GM03348 (cell line): ENCODE measurements at places on chromosomes 1 and 21.

DNA sequence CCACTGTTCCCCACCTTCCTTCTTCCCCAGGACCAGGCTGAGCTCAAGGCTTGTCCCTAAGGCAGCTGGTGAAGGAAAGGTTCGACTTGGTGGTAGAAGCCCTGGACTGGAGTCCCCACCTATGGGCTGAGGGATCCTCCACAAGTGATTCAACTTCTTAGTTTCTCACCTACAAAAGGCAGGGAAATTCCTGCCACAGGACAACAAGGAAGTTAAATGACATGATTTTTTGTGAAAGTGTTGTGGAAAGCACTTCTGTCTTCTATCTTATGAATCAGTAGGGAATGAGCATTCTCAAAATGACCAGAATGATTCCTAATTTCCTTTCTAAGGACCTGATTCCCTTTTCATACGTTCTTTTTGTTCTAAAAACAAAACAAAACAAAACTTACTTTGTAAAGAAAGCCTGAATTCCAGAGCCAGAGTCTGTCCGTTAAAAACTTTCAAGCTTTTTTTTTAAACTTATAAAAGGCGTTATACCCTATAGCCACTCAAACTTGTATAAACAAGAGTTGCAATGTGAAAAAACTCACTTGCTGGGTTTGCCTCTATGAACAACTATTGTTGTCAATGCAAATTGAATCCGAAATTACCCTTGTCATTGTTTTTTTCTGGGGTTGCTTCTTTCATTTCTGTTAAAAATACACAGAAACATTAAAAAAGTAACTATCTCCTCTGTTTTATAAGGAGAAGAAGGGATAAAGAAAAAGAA, 12.2 kb downstream of the KCNJ15 start:
- DNase-seq: no peak

DNA sequence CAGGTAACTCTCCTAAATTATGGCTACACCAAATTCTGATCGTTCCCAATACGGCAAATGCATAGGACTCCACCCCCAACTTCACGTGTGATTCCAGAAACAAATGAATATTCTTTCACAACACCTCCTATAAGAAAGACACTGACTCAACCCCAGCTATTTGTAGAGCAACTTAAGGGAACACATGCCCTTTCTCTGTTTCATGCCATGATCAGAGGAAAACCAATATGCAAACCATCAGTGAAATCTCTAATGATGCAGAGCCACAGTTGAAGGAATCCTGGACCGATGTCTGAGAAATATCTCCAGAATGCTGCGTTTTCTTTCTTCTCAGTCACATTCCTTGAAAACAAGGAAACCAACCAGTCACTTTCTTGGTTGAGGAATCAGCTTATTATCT, 164.2 kb upstream of the PTBP2 start:
- DNase-seq: no peak

GRCh38 chr1:174659823-174660222, 212.1 kb downstream of the GPR52 start:
- DNase-seq: peak; percentile 6

- DNase-seq: no peak
Measured at GRCh38 chr1:63274979-63275378, 47.4 kb upstream of the FOXD3 start.

DNA sequence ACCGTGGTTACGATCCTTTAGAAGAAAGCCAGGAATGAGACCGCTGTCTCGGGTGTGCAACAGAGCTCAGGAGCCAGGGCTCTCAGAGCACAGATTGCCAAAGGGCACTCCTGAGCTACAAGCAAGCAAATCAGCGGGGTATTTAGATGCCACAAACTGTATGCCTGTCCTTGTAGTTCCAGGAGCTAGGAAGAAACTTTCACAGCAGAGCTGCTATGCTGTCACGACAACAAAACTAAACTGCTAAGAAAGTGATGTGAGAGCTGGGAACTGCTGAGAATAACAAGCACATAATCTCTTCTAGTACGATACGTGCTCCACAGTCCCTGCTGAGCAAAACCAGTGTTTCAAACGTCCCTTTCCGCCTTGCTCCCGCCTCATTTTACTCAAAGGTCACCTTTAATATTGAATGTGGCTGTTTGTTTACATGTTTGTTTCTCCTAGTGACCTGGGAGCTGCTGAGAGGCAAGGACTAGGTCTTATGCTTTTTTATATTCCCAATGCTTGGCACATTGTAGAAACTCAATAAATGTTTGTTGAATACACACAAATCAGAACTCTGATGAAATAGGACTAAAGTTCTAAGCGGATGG, 14.7 kb downstream of the GREM2 start:
- no peak for DNase-seq

GRCh38 chr1:212746546-212746945, 45.0 kb downstream of the NSL1 start:
- no peak for DNase-seq

GRCh38 chr1:233020426-233020825, 70.0 kb downstream of the NTPCR start:
- no peak for DNase-seq

GRCh38 chr1:15702722-15703550, 18.8 kb downstream of the PLEKHM2 start:
- DNase-seq: peak; percentile 47

DNA sequence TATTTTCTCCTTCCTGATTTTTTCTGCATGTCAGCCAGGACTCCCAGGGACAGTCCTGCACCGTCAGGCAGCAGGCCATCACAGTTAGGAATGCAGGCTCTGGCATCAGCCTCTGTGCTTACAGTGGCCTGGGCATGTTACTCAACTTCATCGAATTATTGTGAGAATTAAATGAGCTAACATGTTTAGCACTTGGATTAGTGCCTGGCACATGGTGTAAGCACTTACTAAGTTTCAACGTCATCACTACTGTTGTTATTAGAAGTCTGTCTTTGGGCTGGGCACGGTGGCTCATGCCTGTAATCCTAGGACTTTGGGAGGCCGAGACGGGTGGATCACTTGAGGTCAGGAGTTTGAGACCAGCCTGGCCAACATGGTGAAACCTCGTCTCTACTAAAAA, 45.1 kb downstream of the SCCPDH start:
- DNase-seq: peak; percentile 83

- DNase-seq: no peak
Measured at GRCh38 chr1:154847891-154848290, 22.2 kb downstream of the KCNN3 start.

- DNase-seq: peak; percentile 71
Measured at GRCh38 chr1:26538480-26539412, 9.2 kb downstream of the RPS6KA1 start.

- no peak for DNase-seq
Measured at GRCh38 chr21:29581393-29581792, 282.7 kb downstream of the BACH1 start.

- no peak for DNase-seq
Measured at GRCh38 chr1:53807916-53808315, 30.2 kb downstream of the NDC1 start.

DNA sequence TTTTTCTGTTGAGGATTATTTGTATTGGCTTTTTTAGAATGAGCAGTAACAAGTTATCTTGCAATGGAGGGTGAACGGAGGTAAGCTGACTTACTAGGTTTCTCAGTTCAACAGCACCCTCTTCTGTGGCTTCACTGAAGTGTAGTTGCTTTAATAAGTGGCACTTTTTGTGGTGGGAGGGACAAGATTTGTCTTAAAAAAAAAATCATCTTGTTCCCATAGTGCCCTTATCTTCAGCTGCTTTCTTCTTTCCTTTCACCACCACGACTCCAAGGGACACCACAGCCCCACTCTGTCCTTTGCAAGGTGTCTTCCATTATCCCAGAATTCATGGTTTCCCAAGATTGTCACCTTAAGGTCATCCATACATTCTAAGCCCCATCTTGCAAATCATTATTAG, 92.9 kb downstream of the PIGK start:
- peak; percentile 64 for DNase-seq

- peak; percentile 73 for DNase-seq
Measured at GRCh38 chr1:201171063-201172036, 17.1 kb upstream of the TMEM9 start.

DNA sequence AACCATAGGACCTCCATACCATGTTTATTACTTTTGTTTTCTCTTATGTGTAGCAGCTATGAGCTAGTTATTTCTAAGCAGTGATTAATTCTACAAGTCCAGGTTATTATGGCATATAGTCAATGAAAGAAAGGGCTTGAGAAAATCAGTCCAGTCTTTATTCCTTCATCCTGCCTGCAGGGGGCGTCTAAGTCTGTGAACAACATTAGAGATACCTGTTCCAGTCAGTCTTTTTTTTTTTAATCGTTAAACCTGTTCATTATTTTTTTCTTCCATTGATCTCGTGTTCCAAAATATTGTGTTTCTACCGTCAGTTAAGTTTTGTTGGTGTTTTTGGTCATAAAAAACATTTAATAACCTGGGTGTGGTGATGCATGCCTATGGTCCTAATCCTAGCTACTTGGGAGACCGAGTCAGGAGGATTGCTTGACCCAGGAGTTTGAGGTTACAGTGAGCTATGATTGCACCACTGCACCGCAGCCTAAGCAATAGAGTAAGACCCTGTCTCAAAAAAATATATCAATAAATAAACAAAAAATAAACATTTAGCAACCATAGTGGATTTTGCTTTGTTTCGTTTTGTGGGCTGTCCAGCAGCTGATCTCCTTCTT, 29.4 kb upstream of the CD2 start:
- DNase-seq: peak; percentile 67

DNA sequence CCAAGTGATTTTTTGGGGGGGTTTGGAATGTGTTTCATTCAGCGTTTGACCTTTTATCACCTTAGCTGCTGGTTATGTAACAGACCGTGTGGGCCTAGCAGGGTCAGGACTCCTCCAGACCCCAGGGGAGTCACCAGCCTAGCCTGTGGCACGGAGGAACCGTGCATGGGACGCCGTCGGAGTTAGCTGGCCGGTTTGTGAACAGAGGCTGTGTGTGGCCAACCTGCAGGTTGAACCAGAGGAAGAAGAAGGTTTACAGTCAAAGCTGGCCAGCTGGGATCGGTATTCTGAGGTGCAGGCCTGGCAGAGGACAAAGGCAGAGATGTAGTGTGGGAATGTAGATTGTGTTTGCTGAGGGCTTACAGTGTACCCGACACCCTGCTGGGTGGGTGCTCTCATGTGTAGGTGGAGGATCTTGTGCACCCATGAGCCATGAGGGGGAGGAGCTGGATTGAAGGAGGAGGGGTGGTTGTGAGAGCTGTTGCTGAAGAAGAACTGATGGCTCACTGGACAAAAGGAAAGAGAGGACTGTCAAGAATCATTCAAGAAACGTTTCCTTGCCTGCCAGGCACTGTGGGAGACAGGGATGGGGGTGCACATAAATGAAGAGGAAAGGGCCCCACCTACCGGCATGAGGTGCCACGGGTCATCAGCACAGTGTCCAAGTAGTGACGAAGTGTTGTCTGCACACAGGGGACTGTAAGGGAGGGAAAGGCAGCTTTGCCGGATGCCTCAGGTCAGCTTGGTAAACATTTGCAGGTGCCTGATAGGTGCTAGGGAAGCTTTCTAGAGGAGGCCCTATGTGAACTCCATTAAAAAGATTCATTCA, 40.0 kb upstream of the PWP2 start:
- DNase-seq: no peak

DNA sequence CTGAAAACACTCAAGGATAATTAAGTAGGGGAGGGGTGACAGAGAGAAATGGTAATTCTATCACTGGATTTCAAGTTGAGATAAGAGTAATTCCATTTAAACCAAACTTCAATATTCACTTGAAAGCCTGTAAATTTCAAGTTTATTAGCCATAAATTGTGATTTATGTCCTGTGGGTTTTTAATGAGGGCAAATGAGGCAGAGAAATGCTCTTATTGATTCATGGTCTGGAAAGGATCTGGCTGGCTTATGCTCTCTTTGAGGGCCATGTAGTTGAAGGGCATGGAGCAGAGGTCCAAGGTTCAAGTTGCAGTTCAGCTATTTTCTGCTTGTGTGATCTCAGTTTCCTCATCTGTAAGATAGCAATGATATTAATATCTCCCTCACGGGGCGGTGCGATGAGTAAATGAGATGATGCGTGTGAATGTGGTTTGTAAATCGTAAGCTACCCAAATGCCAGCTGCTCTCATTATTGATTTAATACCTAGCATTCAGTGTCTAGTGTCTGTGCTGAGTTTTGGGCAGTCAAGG, 12.3 kb downstream of the OLFML3 start:
- DNase-seq: no peak

DNA sequence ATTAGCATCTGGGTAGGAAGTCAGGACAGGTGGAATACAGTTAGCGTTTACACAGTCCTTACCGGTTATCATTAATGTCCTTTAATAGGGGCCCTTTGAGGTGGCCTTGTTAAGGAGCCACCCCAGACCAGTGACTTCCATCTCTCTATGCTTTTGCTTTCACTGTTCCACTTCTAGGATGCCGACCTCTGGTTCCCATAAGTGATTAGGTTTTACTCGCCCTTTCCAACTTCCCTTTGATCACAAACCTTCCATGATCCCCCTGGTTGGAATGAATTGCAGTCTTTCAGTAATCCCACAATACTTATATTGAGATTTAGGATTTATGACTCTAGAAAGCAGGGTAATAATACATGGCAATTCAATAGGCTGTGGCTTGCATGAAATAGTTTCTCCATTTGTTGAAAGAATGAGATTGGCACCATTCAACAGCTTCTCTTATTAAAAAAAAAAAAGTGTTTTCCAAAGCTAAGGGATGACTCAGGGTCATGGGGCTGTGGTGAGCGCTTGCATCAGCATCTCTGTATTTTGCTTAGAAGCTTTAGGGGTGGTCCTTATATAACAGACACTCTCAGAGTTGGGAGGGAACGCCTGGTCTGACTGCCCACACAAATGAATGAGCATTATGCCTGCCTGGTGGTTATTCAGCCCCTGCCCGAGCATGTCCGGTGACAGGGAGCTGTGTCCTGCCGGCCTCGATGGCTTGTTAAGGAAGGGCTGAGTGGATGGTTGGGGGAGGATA, 110.5 kb downstream of the CNIH3 start:
- peak; percentile 93 for DNase-seq

DNA sequence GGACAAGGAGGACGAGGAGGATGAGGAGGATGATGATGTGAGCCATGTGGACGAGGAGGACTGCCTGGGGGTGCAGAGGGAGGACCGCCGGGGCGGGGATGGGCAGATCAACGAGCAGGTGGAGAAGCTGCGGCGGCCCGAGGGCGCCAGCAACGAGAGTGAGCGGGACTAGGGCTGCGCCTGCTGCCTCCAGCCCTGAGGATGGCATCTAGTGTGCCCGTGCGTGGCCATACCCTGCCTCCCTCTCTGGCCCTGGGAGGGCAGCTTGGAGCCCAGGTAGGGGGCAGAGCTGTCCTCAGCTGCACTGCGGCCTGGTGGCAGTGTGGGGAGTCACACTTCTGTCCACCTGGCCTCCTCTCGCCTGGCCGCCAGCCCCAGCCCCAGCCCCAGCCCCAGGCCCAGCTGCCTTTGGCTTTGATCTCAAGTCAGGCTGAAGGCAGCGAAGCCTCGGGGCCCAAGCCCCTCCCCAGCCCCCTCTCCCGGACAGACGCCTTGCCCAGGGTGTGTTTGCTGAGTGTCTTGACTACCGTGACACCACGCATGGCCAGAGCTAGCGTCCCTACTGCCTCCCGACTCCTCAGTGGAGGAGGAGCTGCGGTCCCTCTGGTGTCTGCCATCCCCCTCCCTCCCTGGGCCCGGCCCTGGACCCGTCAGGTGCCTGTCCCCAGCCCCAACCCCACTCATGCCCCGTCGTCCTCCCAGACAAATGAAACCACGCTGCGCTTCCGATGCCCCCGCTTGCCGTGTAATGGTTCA, 155.2 kb downstream of the PEX14 start:
- no peak for DNase-seq

- no peak for DNase-seq
Measured at GRCh38 chr1:238690415-238690814, 696.0 kb upstream of the CHRM3 start.
